Stimulated activated CD8-positive, alpha-beta memory T cell treated with anti-CD3 and anti-CD28 coated beads, Interleukin-2, amount 100 ng/mL, for 1 hour (primary cell): ENCODE measurements at places on chromosomes 3 and 15.

- no peak for DNase-seq
Observed at GRCh38 chr15:89521605-89522004, 25.2 kb upstream of the RHCG start.

DNA sequence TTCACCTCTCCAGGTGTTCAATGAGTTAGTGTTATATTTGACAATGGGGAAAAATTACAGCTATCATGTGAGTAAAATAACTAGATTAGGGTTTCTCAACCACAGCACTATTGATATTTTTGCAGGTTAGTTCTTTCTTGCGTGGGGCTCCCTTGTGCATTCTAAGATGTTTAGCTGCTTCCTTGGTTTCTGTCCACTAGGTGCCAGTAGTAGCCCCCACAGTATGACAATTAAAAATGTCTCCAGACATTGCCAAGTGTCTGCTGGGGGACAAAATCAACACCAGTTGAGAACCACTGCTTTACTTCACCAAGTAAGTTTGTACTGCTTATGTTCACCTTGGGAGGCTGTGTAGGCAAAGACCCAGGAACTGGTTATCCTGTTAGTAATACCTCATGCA lies 618.7 kb downstream of the EDEM1 start:
- DNase-seq, result no peak

GRCh38 chr15:56917652-56918045 lies 795 bp upstream of the TCF12 start:
- DNase-seq, result no peak

DNA sequence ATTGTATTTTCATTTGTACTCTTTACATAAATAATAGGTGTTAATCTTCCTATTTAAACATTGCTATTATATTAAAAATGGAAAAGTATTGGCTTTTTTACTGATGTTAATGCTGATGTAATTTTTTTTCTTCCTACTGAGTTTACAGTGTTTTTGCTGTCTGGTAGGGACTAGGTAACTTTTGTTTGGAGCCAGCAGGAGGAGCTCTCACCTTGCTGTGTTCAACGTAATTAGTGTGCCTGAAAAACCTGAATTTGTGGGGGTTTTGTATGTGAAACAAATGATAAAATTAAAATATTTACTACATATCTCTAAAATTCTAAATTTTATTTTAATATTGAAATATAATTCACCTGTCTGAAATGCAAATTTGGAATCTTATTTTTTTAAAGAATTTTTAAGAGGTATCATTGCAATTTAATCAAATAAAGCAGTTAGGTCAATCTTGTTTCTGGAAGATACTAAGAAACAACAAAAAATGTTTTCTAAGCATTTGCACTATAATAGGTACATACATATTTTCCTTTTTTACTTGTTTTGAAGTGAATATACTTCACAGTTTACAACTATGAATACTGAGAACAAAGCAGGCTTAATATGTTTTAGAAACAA lies 48.8 kb downstream of the EPHA6 start:
- DNase-seq, result no peak

DNA sequence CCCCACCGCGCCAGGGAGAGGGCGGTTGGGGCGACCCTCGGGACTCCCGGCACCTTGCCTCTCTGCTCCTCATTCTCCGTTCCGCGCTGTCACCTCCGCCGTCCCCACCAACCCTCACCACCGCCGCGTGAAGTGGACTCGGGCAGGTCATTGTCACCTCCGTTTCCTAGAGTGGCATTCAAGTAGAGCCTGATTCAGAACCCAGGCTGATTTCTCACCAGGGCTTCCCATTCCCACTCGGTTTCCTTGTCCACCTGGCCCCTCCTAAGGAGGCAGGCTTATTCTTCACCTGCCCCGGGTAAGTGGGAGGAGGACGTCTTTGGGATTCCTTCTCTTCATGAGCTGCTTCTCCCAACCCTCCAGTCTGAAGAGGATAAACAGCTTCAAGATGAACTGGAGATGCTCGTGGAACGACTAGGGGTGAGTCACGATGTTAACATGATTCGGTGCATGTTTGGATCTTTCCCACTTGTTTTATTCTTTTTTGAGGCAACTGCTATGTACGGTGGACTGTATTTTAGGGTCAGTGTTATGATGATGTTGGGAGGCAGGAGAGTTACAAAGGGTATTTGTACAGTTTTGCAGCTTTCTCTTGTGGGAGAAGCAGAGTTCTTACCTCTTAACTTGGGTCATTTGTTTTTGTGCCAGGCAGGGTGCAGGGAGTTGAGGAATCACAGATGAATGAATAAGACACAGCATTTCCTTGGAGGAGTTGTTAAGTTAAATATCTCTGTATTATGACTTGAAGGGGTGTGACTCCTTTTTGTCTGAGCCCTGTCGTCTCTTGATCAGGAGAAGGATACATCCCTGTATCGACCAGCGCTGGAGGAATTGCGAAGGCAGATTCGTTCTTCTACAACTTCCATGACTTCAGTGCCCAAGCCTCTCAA lies 692 bp downstream of the PSMD2 start:
- DNase-seq, result no peak

- DNase-seq, result no peak
Observed at GRCh38 chr3:8536096-8537056, 34.8 kb downstream of the LMCD1 start.

DNA sequence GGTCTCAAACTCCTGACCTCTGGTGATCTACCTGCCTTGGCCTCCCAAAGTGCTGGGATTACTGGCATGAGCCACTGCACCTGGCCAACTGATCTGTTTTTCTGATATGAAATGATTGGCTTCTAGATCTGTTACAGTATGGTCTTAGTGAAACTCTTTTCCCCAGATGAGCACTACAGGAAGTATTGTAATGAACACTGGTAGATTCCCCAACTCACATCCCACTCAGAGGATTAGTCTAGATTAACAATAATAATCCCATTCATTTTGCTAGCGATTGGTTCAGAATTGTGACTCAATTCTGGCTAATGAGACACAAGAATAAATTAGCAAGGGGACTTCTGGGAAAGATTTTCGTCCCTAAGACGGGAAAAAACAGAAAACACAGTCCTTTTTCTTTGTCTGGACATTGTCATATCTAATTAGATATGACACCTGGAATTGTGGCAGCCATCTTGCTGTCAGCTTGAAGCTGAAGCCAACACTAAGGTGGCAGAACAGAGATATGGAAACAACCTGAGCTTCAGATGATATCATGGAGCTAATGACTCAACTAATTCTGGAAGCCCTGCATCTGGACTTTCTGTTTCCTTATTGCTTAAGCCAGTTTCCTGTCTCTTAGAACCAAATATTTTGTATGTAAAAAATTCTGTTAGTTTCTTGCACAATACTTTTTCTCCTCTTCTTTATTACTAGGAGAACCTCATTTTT lies 17.4 kb upstream of the NPTN start:
- DNase-seq, result no peak

DNA sequence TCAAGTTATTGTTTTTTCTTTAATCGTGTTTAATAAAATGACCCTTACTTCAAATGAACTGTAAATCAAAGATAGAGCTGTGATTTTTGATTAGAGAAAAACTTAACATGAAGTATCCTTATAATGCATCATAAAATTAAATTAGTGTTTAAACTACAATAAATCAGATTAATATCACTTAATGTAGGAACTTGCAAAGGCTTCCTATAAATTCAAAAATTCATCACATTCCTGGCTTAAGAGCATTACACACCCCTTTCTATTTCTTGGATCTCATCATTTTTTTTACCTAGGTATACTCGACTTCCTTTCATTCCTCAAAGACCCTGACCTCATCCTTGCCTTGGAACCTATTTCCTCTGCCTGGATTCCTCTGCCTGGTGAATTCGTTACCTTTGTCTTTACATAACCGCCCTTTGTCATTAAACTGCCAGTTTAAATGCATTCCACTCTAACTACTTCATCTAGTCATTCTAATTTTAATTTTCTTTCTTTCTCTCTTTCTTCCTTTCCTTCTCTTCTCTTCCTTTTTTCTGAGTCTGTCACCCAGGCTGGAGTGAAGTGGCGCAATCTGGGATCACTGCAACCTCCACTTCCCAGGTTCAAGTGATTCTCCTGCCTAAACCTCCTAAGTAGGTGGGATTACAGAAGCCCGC lies 1244.5 kb downstream of the OTOL1 start:
- no peak for DNase-seq

GRCh38 chr3:113697500-113698090 lies 1.2 kb upstream of the USF3 start:
- no peak for DNase-seq

GRCh38 chr3:179076243-179077027 lies 4.8 kb upstream of the ZMAT3 start:
- DNase-seq, result no peak

GRCh38 chr3:134314588-134315285 lies 59.5 kb downstream of the AMOTL2 start:
- DNase-seq, result no peak

DNA sequence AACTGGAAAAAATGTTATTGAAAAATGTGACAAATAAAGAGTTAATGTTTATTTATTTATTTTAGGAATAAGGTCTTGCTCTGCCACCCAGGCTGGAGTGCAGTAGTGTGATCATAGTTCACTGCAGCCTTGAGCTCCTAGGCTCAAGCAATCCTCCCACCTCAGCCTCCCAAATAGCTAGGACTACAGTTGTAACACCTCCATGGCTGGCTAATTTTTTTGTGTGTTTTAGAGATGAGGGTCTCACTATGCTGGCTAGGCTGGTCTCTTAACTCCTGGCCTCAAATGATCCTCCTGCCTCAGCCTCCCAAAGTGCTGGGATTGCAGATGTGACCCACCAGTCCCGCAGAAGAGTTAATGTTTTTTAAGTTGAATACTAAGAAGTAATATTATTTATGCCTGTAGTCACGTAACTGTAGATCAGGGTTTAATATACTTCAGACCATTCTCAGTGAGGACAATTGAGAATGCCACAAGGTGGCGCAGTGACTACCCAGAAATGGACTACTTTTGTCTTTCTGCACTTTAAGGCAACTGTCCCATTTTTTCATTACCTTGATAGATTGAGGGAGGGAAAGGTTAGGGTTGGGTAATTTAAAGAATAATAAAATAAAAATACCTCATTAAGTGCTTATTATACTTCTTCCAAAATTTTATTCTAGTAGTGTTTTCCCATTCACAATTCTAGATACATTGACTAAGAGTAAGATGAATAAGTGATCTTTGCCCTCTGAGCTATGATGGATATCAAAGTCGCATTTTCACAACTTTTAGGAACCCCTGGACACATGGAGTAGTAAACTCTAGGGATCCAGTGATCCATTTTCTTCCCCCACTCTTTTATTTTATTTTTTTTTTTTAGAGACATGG lies 6.0 kb downstream of the MUC13 start:
- DNase-seq, result peak; percentile 37

GRCh38 chr3:73509816-73510215 lies 114.9 kb downstream of the PDZRN3 start:
- no peak for DNase-seq

GRCh38 chr3:147651107-147651778 lies 242.1 kb downstream of the ZIC1 start:
- DNase-seq, result no peak

GRCh38 chr3:113377158-113377557 lies 64.1 kb downstream of the CFAP44 start:
- no peak for DNase-seq

- DNase-seq, result no peak
Observed at GRCh38 chr3:8622873-8623691, 21.5 kb downstream of the SSUH2 start.

DNA sequence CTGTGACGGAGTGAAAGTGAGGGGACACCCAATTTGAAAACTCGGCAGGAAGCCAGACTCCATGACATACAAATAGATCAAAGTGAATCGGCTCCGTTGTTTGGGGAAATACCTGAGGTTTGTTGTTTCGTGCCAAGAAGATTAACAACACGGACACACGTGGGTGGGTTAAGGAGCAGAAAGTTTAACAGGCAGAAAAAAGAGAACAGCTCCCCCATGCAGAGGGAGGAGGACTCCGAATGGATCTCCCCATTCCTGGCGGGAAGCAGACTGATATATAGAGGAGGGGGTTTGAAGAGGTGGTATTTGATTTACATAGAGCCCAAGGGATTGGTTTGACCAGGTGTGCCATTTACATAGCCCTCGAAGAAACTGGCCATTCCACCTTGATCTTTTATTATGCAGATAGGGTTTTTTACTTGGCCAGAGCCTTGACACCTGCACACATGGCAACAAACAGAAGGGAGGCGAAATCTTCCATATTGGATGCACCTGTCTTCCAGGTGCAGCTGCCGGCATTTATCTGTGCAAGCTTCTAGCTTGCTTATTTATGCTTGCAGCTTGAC lies 4.8 kb upstream of the SACM1L start:
- DNase-seq, result no peak

DNA sequence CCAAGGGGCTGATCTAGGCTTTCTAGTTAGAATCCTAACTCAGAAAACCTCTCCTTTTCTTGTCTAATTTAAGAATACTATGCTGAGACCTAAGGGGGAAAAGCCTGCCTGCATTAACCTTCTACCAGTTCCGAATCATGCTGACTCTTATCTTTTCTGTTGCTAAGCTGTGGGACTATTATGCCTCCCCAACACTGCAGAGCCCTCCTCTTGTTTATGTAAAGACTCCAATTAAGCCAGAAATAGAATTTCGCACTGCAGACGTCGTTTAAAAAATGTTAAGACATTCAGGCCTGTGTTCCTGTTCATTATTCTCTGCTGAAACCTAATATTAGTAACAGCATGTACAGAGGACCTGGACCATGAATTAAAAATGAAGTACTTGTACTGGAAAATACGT lies 310.6 kb upstream of the ATP11B start:
- no peak for DNase-seq

DNA sequence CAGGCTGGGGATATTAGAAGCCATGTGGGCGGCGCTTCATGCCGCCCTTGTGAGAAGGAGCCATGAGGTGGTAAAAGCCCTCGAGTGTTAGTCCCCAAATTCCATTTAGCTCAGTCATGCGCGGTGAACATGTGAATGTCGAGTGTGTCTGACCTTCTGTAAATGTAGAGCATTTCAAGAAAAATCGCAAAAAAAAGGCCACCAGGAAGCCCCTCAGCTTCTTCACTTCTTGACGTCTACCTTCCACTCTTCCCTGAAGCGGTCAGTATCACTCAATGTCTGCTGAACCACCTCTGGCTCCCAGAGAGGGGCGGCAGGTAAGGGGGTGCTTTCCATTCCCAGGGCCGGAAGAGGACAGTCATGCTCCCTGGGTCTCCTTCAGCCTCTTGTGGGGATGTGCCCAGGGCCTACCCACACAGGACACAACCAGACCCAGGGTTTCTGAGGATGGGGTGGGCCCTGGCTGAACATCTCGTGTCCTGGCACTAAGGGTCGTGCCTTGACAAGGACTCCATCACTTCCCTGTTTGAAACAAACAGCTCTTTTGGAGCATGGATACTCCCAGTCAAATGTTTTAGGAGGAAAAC lies 274.9 kb downstream of the FAM43A start:
- DNase-seq, result no peak

DNA sequence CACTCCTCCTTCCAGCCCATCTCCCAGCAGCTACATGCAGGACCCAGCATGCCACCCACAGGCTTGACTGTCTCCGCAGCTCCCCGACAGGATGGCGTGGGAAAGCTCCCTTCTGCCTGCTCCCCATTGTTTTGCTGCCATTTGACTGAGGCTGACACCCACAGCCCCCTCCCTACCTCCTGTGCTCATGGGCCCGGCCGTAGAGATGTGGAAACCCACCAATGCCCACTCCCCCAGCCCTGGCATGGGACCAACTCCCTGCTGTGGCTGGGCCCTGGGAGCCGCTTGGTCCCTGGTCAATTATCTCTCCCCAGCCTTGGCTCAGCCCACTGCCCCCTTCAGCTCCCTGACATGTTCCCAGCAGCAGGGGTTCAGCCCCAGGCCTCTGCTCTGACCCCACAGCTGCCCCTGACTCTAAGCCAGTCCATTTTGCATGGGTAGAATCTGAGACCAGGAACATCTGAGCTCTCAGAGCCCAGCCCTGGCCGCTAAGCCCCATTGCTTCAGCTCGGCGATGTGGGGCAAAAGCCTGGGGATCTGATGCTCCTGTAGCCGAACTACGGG lies 8.2 kb downstream of the C3orf22 start:
- DNase-seq, result no peak
